ENCODE measurements at places on chromosomes 12 and 14.

DNA sequence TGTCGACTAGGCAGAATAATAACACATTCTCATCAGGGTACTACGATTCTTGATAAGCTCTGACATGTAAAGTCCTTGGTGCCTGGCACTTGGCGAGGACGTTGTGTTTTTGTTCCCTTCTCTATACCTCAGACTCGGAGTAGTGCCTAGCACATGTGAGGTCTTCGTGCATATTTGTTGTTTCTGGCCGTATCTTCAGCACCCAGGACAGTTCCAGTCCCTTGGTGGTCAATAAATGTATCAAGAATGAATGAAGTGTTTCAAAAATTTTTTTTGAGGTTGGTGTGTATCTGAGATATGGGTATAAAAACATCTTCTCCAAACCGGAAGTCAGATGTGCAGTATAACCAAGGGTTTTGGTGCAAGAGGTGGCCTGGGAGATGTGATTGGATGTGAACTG, 198.2 kb downstream of the AACS start:
- DNase-seq, result no peak

DNA sequence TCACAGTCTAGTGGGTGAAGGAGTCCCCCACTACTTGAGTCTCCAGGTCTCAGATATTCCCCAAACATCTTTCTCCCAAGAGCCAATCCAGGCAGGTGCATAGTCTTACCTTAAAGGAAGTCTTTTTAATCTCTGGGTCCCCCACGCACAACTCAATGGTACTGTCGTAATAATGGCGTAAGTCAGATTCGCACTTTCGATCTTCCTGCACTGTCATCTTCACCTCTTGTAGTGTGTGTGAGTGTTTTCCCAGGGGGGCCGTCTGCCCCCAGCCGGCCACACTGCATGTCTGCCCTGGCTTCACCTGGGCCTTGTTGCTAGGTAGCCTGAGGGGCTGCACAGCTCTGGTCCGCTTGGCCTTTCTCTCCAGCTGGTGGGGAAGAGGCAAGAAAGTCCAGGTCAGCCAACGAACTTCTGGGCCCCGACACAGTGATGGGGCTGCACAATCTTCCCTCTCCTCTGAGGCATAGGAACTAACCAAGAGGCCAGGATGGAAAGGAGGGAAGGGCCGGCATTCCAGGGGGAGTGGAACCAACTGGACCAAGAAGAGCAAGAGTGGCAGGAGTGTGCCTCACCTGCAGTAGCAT, 2.1 kb downstream of the GZMB start:
- DNase-seq, result no peak

DNA sequence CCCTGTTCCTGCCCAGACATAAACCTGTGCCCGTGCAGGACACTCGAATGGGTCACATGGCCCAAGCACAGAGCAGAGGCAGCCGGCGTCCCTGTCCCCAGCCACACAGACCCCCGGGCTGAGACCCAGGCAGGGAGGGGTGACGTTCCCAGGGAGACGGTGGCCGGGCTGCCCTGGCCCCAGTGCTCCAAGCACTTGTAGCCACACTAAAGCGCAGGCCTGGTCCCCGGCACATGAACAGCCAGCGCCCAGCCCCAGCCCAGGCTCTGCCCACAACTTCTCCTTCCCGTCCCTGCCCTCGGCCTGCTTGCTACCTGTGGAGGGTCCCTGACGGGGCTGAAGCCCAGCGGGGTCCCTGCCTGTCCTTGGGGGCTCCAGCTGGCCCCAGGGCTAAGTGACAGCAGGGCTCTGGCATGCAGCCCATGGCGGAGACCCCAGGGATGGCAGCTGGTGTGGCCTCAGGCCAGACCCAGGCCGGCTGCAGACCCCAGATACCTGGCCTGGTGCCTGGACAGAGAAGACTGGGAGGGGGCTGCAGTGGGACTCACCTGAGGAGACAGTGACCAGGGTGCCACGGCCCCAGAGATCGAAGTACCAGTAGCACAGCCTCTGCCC, 338.4 kb downstream of the TMEM121 start:
- DNase-seq, result no peak

DNA sequence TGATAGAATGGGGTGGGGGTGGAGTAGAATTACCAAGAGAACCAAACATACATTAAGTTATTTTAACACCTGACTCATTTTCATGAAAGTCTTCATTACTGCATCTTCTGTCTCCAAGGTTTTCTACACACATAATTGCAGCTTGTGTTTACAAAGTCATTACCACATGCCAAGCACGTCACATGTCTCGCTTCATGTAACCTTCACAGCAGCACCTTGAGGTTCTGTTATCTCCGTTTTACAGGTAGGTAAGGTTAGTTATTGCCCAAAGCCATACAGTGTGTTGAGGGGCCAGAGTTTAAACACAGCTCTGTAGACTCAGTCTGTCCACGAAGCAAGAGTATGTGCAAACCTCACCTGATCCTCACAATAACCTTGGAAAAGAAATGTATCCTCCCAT, 64.3 kb upstream of the RBM19 start:
- no peak for DNase-seq

GRCh38 chr14:23486036-23486435, 16.5 kb downstream of the NGDN start:
- no peak for DNase-seq

DNA sequence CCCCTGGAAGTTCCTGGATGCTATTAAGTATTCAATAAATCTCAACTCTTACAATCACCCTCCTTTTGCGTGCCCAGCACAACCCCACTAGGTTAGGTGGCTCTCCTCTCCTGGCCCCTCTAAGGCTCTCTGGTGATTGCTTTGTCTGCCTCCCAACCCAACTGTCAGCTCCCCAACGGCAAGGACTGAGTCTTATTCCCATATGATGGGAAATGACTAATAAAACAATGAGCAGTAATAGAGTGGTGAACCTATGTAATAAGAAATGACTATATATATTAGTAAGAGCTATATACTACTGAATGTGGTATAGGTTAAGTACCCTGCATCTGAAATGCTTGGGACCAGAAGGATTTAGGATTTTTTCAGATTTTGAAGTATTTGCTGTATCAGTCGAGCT, 8.1 kb downstream of the APPL2 start:
- DNase-seq, result no peak

- DNase-seq, result no peak
These were observed 53.1 kb downstream of the TMCC3 start for GRCh38 chr12:94597268-94597667.

GRCh38 chr12:10072131-10072530, 26.7 kb downstream of the CLEC1A start:
- no peak for DNase-seq

DNA sequence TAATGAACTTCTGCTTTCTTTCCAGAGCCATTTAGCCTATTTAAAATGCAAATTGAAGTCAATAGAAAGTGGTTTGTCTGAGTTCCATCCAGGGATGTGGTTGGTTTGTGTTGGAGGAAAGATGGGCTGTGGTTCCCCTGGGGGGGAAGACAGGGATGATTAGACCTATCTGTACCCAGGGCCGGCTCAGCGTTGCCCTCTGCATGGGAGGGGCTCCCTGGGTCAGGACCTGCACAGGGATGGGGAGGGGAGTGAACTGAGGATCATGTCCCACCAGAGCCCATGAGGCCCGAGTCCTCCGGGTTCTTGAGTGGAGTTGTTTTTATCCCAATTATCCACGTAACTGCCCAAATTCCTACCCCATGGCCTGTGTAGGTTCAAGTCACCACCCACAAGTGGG, 76.9 kb upstream of the SFSWAP start:
- no peak for DNase-seq

DNA sequence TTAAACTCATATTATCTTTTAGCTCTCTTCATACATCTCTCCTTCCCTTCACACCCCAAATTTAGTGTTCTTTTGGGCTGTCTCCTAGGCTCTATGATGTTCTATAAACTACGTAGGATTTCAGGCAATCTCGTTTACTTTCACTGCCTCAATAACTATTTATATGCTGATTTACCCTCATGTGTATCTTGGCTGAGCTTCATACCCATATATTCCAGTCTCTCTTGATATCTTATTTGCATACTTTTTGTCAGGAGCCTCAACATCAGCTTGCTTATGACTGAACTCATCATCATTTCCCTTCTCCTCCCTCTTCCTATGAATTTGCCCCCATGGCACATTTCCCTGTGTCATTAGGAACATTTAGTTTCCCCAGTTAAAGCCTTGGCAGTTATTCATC, 262.1 kb upstream of the FBXO33 start:
- no peak for DNase-seq

DNA sequence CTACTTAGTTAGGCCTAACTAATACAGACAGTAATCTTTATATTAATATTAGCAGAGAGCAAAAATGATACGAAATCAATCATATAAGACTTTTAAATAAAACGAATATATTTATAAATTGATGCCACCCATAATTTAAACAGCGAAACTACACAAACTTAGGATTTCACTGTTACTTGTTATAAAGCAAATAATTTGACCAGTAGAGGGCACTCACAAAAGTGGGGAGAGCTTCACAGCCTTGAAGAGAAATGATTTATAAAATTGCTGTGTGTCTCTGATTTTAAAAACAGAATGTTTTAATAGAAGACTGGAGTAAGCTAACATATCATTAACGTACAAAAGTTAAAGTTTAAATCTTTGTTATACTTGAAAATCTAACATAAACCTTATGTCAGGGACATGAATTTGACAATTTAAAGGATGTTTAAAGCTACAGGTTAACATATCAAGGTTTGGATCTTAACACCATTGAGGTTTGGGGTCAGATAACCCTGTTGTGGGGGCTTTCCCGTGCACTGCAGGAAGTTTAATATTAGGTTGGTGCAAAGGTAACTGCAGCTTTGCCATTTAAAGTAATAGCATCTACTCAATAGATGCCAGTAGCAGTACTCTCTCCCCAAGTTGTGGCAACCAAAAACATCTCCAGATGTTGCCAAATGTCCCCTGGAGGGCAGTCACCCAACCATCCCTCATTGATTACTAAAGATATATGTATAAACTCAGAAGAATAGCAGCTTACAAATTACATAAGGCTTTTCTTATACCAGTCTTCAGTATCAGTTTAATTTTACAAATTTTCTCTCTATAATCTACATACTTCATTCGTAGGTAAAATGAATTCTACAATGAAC, 9.3 kb downstream of the KRAS start:
- no peak for DNase-seq
